ENCODE measurements at places on chromosomes 1 and 21.

- no peak for DNase-seq
Observed at GRCh38 chr1:16153096-16153998, 2.5 kb downstream of the EPHA2 start.

GRCh38 chr1:90557706-90558105, 159.4 kb downstream of the BARHL2 start:
- no peak for DNase-seq

GRCh38 chr21:30271156-30271555, 11.6 kb downstream of the KRTAP24-1 start:
- DNase-seq = no peak

- no peak for DNase-seq
Observed at GRCh38 chr1:209057901-209058300, 525.6 kb upstream of the CAMK1G start.

GRCh38 chr1:154186852-154187501, 4.9 kb downstream of the TPM3 start:
- no peak for DNase-seq

DNA sequence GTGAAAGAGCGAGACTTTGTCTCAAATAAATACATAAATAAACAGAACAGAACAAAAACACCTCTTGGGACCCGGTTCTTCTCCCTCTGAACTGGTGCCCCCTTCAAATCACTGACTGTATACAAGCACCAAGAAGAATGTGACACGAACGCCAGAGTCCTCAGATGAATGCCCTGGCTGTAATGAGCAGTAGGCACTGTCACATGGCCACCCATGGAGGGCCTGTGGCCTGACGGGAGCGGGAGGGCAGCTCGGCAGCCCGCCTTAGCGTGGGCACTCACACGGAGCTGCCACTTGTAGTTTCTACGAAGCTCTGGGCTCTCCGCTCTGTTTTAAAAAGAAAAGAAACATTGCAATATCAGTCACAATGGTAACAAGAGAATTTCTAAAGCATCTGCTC, 146.0 kb downstream of the PEX14 start:
- no peak for DNase-seq

GRCh38 chr21:41560661-41561158, 52.8 kb upstream of the TMPRSS2 start:
- no peak for DNase-seq

DNA sequence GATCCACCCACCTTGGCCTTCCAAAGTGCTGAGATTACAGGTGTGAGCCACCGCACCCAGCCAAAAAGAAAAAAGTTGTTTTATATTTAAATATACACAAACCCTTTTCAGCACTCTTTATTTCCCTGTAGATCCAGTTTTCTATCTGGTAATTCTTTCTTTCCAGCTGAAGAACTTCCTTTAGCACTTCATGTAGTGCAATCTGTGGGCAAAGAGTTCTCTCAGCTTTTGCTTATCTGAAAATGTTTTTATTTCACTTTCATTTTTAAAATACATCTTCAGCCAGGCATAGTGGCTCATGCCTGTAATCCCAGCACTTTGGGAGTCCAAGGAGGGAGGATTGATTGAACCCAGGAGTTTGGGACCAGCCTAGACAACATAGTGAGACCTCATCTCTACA, 28.5 kb upstream of the HYI start:
- DNase-seq = no peak

- DNase-seq = no peak
Observed at GRCh38 chr1:77762072-77762476, 2.4 kb upstream of the USP33 start.

DNA sequence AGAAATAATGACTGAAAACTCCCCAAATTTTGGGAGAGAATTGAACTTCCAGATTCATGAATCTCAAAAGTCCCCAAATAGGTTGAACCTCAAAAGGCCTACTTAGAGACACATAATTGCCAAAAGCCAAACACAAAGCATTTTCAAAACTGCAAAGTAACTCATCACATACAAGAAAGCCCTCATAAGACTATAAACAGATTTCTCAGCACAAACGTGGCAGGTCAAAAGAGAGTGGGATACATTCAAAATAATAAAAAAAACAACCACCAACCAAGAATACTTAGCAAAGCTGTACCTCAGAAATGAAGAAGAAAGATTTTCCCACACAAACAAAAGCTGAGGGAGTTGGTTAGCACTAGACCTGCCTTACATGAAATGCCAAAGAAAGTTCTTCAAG, 57.9 kb downstream of the CCN1 start:
- no peak for DNase-seq

DNA sequence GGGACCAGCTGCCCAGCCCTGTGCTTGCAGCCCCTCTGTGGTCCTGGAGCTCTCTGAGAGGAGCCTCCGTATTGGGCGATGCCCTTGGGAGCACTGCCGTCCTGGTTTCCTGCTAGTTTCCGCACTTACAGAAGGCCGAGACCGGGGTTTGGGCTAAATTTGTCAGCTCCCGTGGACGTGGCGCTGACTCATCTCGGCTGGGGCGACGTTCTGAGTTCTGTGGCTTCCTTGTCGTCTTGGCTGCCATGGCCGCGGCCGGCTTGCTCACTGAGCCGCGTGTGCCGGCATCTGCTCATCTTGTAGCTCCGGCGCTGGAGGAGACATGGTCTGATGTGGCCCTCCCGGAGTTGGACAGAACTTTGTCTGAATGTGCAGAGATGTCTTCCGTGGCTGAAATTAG, 64.9 kb downstream of the PCNT start:
- no peak for DNase-seq

- DNase-seq = no peak
Observed at GRCh38 chr1:221813887-221814286, 72.0 kb upstream of the DUSP10 start.

- no peak for DNase-seq
Observed at GRCh38 chr1:33030575-33030974, 6.1 kb downstream of the AK2 start.

DNA sequence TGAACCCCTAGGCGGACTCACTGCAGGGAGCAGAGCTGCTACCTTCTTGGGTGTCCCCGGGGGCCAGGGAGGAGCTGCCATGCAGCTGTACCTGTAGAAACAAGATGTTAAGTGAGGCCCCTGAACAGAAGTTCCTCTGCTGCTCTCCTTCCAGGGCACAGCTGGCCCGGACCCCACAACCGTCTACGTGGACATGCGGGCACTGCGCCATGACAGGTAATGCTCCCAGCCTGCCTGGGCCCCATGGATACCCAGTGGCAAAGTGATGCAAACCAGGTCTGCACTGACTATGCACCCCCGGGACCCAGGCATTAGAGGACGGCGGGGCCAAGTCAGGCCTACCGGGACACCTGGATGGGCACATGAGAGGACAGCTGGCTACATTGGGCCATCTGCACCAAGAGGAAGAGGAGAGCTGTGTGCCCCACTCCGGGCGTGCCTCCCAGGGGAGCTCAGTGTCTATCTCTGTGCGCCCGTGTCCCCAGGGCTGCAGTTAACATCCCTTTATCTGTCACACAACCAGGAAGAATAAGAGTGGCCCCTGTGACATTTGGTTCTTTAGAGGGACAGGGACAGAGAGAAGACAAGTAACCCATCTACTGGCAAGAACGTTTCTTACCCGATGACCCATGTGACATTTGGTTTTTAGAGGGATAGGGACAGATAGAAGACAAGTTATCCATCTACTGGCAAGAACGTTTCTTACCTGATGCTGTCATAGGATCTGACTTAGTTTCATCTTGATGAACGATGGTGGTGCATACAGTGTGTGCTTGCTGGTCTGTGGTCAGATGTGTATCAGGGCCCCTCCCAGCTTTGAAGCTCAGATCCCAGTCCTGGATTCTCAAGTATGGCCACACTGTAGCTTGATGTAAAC, 44.1 kb downstream of the S100B start:
- no peak for DNase-seq

Data from Panc1 (cell line).